ENCODE measurements at places on chromosomes 7 and 10.

GRCh38 chr10:133335246-133336117, 1.2 kb downstream of the CALY start:
- peak; percentile 95 for DNase-seq
- H3K27me3 ChIP-seq = peaks cover 57% of the 10 kb centered on the region
- peak overlapping the region; percentile 45 for H3K4me3 ChIP-seq
- no peaks in the 10 kb centered on the region for H3K4me1 ChIP-seq

DNA sequence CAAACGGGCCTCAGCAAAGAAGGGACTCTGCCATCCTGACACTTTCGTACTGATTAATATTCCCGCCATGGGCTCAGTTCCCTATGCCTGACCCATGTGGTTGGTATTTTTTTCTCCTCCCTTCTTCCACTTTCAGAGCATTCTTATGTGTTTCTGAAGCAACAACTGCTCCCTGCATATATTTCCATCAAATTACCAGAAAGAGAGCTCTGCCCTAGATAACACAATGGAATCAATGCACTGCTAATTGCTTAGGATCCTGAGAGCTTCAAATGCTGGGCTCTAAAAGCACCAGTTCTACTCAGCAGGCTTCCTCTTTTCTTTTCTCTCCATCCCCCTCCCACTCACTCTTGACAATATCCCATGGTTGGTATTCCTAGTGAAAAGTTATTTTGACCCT, 5.3 kb downstream of the TECTB start:
- no peak for DNase-seq
- peaks cover 14% of the 10 kb centered on the region for H3K4me1 ChIP-seq
- no peaks in the 10 kb centered on the region for H3K36me3 ChIP-seq
- H3K27ac ChIP-seq = peak overlapping the region; percentile 30

DNA sequence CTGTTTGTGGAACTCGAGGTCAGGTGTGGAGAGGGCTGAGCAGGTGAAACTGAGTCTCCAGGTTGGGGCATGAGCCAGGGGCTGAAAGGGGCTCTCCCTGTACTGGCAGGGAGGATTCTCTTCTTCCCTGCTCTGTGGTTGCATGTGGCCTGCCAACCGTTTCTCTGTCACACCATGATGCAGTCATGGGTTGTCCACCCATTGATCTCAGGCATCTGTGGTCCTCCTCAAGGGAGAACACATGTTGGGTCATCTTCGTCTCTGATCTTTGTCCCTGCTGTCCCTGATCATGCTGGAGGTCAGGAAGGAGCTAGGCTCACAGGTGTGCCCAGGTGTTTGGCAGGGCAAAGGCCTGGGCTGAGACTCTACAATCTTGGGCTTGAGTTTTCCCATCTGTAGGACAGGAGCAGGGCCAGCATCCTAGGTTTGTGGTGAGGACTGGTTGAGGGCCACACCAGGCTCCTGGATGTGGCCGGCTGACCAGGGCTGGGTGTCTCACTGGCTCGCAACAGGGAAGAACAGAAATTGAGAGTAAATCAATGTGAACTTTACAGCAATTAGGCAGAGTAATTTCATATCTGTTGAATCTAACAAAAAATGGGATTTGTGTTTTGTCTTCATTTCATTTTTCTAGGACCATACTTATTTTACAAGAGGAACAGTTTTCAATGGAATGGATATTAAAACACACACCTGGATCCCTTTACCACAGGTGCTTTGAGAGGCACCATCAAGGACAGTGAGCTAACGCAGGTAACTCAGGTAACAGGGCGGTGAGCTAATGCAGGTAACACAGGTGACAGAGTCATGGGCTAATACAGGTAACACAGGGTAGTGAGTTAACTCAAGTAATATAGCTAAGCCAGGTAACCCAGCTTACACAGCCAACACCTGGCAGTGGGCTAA, 58.5 kb upstream of the IGFBP3 start:
- H3K27ac ChIP-seq = peak overlapping the region; percentile 99
- H3K4me3 ChIP-seq = no peak overlapping the region
- DNase-seq = no peak
- no peaks in the 10 kb centered on the region for H3K27me3 ChIP-seq
- no peaks in the 10 kb centered on the region for H3K36me3 ChIP-seq

GRCh38 chr7:5452937-5453540, 29.4 kb upstream of the TNRC18 start:
- peaks cover 7% of the 10 kb centered on the region for H3K4me1 ChIP-seq
- no peak overlapping the region for H3K27ac ChIP-seq
- no peaks in the 10 kb centered on the region for H3K27me3 ChIP-seq

- peaks cover 36% of the 10 kb centered on the region for H3K4me1 ChIP-seq
- peaks cover 85% of the 10 kb centered on the region for H3K36me3 ChIP-seq
- peak; percentile 73 for DNase-seq
- H3K27ac ChIP-seq = peak overlapping the region; percentile 37
Observed at GRCh38 chr7:128838109-128838779, 8.0 kb downstream of the FLNC start.

Measured in osteoblast (primary cell).